ENCODE measurements at places on chromosomes 3 and 15. TPM values are rescaled to one million over a fixed set of nuclear protein-coding genes. Genes with fewer than 3 reads are reported as not detected.
A peak's percentile ranks its signal among the peaks of the same experiment; 100 is the strongest.

The SYNPR gene
- not detected for total RNA-seq

The RTP1 gene
- total RNA-seq = not detected

The CILP gene
- total RNA-seq = 2.7 TPM

The MUC20 gene
- total RNA-seq = 0.81 TPM

The ARHGEF26 gene
- total RNA-seq = 39.5 TPM

The CHRNA3 gene
- not detected for total RNA-seq

The CDC25A gene
- 0.98 TPM for total RNA-seq

The TNFSF10 gene
- total RNA-seq = 56.7 TPM

The WDR93 gene
- total RNA-seq = not detected

DNA sequence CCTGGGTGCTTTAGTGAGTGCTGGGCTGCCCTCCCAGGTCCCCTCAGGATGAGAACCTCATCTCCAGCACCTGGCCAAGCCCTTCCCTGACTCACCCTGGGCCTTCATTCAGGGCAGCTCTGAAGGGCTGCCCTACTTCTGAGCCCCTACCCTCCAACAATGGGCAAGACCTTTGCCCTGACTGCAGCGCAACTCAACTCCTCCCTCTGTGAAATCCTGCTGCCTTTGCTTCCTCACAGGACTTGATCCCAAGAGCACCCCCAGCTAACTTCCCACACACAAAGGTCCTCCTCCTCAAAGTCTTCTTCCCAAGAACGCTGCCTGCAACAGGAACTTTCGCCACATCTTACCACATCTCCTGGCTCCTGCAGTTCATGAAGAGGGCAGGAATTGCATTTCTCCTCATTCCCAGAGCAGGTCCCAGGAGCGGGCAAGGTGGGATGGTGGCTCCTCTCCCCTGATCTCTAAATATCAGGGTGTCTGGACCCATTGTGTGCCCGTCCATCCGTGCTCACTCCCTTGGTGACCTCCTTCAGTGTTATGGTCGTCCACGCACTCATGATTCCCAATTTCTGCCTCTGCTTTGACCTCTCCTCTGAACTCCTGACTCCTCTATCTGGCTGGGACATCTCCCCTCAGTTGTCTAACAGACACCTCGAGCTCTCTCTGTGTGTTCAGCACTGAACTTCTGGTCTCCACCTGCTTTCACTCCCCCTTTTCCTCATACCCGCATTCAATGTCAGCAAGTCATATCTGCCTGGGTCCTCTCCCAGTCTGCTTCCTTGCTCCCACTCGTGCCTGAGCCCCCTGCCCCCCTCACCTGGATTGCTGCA is 4.5 kb upstream of the SSUH2 start:
- DNase-seq = no peak

- DNase-seq = no peak
These were observed 498.0 kb upstream of the PROK2 start for GRCh38 chr3:72282918-72283317.

DNA sequence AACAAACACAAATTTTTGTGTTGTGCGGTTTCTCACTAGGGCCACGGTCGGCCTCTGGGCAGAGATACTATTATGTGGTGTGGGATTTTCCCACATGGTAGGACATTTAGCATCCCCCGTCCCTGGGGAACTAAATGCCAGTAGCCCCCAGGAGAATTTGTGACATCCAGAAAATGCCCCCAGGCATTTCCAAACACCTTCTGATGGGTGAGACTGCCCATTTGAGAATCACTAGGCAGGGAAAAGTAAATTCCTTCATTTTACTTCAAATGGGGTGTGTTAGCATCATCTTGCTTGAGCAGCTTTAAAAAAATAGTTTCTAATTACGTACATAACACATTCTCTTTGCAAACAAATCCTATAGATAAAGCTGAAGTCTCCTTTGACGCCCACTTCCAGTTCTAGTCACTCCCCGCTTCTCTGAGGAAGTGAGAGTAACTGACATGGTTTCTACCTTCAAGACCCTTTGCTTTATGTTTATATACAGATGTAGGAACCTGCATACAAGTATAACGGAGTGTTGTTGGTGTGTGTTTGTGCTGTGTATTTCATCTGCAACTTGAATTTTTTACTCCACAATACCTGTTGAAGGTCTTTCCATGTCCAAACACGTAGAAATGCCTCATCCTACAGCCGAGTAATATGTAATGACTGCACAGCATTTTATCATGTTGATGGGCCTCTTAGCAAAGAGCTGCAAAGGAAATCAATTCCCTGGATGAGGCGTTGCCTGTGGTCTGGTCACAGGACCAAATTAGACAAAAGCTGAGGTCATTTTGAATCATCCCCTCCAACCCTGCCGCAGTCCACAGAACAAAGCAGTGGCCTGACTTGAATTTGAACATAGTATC is 31.4 kb upstream of the ZBTB38 start:
- DNase-seq = no peak

- DNase-seq = no peak
These were observed 111.5 kb upstream of the LPP start for GRCh38 chr3:188042466-188042865.

DNA sequence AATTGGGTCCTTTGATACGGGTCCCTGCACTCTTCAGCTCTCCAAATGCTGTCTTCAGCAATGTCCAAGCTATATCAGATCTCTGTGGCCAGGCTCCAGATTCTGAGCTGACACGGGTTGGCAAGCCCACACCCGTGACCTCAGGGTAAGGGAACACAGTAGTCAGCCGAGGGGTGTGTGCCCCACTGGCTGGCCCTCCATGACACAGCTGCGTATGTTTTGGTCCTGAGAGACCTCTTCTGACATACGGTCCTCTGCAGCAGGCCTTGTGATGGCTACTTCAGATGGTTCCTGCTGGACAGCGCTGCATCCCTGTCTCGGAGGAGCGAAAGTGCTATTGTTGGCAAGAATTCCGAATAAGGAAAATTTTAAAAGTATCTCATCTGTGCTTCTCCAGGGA is 85.2 kb upstream of the ADAMTS17 start:
- no peak for DNase-seq

GRCh38 chr15:84889313-84889990 is 5.0 kb downstream of the SLC28A1 start:
- no peak for DNase-seq

DNA sequence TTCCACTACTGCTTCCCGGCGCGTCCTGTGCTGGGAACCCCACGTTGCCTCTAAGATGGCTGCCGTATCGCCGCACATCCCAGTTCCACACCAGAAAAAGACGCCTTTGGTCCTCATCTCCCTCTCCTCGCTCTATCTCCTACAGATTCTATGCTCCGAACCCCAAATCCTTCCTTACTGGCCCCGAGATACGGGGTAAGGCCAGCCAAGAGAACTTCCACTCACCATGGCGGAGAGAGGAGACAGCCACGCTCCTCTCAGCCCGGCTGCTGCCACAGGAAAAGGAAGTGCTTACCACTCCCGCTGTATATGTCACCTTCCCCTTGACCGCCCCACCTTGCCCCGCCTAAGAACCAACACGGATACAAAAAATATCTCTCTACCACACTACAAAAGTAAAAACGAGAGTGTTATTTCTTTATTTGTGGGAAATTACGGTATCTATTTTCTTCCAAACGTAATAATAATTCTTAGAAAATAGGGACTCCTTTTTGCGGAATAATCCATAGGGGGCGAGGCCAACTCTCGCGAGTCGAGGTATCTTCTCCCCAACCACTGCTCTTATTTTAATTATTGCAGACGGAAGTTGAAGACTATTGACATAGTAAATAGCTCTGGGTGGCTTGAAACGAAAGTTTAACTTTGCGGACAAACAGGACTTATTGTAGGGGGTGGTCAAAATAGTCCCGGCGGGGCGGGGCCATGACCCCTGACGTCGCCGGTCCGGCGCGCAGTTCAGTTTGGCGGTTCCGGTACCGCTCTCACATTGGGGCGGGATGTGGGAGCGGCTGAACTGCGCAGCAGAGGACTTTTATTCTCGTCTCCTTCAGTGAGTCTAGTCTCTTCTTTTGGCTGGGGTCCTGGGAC is at the start of the genes RPL4 and ZWILCH:
RPL4 (minus strand) TSS at position 293 of the 867 bp plus-strand sequence; CDS start at position 228, 65 bp downstream.
ZWILCH (plus strand) TSS at position 764 of the 867 bp plus-strand sequence; CDS start at position 777, 13 bp downstream.
- peak; percentile 88 for DNase-seq

GRCh38 chr3:4680871-4681300 is 187.7 kb downstream of the ITPR1 start:
- DNase-seq = no peak

DNA sequence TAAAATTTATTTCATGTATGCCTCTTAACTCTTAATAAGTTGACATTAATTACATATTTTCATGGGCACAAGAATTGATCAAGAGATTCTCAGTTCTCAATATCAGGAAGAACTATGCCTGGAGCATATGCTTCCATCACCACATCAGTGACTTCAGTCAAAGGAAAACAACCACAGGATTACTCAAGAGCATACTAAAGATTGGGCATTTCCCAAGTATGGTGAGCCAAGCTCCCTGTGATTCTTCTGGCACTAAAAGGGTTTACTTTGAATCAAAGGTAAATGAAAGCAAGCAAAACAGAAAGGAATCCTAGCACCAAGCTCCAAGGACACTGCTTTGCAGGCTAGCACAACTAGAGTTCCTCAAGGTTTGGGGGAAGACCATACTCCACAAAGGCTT is 44.6 kb downstream of the FMN1 start:
- DNase-seq = no peak

- no peak for DNase-seq
These were observed 4.8 kb upstream of the ARHGAP31 start for GRCh38 chr3:119289404-119289770.

DNA sequence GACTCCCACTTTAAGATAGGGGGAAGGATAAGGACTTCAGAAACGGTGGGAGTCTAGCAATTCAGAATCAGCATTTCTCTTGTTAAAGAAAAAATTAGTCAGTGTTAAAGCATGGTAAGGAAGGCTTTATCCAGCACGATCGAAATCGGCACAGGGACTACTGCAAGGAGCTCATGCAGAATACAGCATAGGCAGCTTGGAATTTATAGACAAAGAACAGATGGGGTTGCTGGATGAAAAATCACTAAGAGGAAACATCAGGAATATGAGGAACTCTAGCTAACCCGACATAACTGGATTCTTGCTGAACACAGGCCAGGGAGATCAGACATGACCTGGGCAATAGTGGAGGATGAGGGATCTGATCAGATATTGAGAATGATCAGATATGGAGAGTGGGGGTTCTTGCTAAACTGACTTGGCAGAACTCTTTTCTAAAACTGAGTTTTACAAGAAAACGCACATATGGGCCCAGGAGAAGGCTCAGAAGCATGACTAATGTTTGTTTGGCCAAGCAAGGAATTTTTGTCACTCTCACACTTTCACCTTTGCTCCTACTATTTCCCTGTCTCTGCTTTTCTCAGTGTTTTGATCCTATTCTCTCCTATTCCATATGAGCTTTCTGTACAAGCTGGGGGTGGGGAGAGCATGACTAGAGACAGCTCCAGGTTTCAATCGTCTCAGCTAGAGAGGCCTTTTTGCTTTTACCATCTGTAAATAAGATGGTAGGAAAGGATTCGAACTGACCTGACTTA is 3.9 kb upstream of the PLCH1 start:
- DNase-seq = no peak

GRCh38 chr15:72156928-72157327 is 38.7 kb downstream of the SENP8 start:
- DNase-seq = no peak

DNA sequence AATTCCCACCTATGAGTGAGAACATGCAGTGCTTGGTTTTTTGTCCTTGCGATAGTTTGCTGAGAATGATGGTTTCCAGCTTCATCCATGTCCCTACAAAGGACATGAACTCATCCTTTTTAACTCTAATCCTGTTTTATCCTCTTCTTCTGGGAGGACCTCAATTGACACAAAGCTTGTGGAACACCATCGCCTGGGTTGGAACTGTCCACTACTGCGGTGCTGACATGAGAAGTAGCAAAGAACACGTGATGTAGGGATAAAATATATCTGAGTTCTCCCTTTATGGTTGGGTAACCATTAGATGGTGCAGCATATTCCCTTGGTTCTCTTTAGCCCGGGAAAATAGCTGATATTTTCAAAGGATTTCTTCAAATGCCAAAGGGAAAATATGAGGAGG is 105.3 kb upstream of the TOPAZ1 start:
- DNase-seq = no peak

- no peak for DNase-seq
These were observed 40.9 kb downstream of the CHST2 start for GRCh38 chr3:143160437-143160836.

DNA sequence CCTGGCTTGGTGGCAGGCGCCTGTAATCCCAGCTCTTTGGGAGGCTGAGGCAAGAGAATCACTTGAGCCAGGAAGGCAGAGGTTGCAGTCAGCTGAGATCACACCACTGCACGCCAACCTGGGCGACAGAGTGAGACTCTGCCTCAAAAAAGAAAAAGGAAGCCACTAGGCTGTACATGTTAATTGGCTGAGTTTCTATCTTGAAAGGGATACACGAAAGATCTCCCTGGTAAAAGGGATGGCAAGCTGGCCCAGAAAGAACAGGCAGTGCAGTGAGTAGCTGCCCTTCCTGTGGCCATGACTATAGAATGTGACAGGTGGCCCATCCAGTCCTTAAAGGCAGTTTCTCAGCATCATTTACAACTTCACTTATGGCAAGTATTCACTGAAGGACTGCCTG is 12.3 kb downstream of the LRIG1 start:
- no peak for DNase-seq

DNA sequence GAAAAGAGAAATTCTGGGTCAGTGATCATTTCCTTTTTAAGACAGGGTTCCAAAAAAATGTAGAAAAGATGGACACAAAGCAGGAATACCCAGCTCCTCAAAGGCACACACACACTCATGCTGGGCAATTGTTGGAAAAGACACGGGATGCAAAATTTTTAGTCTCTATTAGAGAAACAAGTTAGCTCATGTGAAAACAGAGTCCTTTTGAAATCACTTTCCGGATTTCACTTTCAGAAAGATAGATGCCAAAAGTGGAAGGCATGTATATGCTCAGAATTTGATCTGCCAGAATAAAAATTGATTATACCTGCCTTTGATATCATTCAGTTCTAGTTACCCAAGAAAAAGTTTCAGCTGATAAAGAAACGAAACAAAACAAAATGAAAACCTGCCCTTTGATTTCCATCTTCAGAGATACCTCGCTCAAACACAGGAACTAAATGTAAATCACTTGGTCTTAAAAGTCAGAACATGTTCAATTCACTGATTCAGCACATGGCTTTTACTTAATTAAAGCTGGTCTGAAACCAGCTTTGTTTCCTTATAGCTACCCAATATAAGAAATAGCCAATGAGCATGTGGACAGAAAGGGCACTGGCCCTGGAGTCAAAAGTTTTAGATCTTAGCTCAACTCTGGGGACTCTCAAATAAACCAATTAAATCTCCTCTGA is 52.8 kb downstream of the PLD1 start:
- no peak for DNase-seq

DNA sequence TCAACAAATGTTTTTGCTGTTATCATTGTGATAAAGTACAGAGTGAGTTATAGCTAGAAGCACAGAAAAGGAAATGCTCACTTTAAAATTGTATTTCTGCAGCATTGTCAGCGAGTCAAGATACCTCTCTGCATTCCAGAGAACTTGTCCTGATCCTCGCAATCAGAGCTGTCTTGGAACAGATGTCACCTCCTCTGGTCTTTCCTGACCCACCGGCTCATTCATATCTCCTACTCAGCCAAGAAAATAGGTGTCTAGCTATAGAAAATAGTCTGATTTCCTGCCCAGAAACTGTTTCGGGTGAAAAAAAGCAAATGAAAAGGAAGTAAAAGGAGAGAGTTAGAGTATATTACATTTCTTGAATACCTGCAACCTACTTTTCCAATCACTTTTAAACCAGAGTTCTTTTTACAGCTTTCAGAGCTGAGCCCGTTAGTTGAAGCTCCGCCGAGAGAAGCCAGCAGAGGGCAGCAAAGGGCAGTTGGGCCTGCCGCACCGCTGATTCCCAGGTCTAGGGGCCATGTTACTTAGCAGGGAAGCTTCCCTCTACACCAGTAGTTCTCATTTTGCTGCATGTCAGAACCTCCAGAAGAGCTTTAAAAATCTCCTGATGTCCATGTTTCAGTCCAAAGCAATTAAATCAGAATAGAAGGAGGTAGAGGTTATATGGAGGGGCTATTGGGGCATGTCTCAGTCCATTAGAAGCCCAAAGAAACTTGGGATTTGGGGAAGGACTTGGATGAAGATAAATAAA is 185.7 kb upstream of the THRB start:
- no peak for DNase-seq

Measured in suprapubic skin (tissue), 4 donors.